ENCODE measurements at places on chromosomes 12 and 14.

- no peak for DNase-seq
These were observed 17.0 kb downstream of the TMEM63C start for GRCh38 chr14:77198561-77198960.

- DNase-seq, result peak; percentile 77
These were observed 37.2 kb upstream of the BDKRB2 start for GRCh38 chr14:96167224-96168148.

DNA sequence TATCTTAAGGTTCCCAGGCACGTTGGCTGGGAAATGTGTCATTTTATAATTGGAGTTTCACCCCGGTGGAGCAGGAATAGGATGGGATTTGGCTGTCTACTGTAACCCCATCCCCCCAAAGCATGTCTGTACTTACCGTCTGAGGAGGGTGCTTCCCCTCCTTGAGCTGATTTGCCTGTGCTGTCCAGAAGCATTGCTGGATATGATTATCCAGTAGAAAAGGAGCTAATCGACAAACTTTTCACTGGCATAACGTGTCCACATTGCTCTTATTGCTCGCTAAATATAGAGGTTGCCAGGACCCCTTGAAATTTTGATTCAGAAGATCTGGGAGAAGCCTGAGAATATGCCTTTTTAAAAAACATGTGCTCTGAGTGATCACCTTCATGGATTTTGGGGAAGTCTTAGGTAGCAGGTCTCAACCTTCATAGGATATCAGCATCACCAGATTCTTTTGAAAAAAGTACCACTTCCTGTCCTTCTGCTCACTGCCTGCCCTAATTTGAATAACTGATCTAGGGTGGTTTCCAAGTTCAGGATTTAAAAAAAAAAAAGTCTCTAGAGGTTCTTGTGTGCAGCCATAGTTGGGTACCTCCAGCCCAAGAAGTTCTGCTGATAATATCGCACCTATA is 80.4 kb upstream of the KCNA1 start:
- DNase-seq, result no peak

- DNase-seq, result no peak
These were observed 41.3 kb upstream of the RNU6-8 start for GRCh38 chr14:32244404-32244803.

DNA sequence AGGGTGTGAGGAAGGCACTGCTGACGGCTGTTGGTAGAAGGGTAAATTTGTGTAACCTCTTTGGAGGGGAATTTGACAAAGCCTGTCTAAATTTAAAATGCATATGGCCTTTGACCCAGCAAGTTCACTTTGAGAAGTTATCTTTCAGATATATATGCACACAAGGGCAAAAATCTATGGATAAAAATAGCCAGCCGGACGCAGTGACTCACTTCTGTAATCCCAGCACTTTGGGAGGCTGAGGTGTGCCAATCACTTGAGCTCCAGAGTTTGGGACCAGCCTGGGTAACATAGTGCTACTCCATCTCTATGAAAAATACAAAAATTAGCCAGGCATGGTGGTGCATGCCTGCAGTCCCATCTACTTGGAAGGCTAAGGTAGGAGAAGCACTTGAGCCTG is 13.4 kb downstream of the UBC start:
- DNase-seq, result no peak

DNA sequence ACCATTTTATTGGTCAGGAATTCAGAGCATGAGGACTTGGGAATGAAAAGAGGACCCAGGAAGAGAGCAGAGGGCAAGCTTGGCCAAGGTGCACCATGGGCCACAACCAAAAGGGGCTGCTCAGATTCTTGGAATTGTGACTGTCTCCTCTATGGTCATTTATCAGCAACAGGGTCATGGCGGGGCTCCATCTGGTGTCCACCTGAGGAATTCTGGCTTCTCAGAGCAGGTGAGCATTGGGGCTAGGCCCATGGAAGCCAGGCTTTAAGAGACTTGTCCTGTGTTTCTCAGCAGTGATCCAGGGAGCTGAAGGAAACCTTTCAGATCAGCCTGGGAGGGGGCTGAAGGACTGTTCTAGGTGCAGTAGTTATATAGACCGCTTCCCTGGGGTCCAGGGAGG is 2.6 kb upstream of the RIN3 start:
- DNase-seq, result no peak

- DNase-seq, result no peak
These were observed 32.9 kb upstream of the IFT81 start for GRCh38 chr12:110091136-110091711.

DNA sequence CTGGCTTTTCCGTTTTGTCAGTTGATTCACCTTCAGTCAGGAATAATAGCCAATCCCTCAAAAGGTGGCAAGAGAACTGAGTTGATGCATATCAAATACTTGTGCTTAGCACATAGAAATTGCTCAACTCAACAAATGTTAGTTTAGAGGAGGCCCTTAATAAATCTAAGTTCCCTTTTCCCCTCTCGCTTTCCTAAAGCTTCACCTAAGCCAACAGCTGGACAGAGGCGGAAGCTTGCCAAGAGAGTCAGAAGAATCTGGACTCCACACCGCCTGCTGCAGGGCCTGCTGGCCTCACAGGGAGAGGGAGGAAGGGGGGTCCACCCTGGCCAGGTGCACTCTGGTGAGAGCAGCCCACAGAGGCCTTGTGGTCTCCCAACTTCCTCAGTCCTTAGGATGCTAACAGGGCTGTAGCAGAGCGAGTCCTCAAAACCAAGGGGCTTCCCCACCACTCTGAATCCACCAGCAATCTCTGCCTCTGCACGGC is 213.1 kb downstream of the CHST11 start:
- DNase-seq, result no peak

DNA sequence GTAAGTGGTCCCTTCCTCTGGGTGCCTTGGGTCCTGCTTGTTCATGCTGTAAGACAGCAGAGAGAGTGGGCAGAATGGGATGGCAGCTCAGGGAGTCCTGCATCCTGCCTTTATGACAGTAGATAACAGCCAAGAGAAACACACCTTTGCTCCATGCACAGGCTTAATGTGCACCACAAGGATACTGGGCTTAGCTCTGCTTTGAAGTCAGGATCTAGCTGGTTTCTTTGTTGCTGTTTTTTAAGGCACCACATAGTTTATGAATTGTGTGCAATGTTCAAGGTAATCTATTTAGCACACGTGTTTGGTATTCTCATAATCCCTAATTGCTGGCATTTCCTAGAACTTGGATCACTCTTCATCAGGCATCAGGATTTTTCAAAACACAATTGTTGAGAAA is 239.5 kb upstream of the DCN start:
- no peak for DNase-seq

- DNase-seq, result no peak
These were observed 29.0 kb downstream of the SLC2A3 start for GRCh38 chr12:7907009-7907408.

GRCh38 chr12:52005218-52005902 is 1.4 kb upstream of the TAMALIN start:
- DNase-seq, result no peak

- DNase-seq, result no peak
These were observed 2.9 kb downstream of the CDKN1B start for GRCh38 chr12:12720052-12720451.

- DNase-seq, result peak; percentile 24
These were observed 455 bp downstream of the ATP6V1D start for GRCh38 chr14:67358924-67359774.

DNA sequence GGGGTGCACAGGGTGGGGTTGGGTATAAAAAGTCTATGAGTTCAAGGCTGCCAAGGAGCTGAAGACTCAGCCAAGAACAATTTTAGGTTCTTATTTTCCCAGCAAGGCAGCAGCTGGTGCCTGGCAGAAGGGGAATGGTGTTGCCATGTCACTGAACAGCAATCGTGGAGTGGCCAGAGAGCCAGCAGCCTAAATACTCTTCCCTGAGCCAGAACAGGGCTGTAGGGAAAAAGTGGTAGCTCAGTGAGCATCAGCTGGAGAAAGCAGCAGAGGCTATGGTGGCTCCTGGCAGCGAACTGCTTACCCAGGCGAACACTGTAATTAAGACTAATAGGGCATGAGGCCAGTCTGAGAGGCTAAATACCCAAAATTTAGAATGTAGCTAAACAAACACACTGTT is 334.9 kb downstream of the RMST start:
- no peak for DNase-seq

- peak; percentile 1 for DNase-seq
These were observed 200.3 kb upstream of the CAND1 start for GRCh38 chr12:67068761-67069450.

DNA sequence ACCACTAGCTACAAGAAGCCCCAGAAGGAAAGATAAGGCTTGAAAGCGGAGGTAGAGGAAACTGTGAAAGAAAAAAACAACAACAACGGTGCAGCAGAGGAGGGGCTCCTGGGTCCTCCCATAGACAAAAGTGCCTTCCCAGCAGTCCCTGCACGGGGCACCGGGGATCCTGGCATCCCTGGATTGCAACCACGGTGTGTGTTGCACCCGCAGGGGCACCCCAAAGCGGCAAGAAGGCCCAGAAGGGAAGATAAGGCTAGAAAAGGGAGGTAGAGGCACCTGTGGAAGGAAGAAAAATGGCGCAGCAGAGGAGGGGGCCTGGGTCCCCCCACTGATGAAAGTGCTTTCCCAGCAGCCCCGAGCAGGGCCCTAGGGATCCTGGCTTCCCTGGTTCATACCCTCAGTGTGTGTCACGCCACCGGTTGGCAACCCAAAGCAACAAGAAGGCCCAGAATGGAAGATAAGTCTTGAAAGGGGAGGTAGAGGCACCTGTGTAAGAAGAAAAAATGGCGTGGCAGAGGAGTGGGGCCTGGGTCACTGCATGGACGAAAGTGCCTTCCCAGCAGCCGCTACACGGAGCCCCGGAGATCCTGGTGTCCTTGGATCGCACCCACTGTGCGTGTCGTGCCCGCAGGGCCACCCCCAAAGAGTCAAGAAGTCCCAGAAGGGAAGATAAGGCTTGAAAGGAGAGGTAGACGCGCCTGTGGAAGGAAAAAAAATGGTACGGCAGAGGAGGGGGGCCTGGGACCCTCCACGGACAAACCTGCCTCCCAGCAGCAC is 281.0 kb downstream of the ALG10 start:
- DNase-seq, result no peak

DNA sequence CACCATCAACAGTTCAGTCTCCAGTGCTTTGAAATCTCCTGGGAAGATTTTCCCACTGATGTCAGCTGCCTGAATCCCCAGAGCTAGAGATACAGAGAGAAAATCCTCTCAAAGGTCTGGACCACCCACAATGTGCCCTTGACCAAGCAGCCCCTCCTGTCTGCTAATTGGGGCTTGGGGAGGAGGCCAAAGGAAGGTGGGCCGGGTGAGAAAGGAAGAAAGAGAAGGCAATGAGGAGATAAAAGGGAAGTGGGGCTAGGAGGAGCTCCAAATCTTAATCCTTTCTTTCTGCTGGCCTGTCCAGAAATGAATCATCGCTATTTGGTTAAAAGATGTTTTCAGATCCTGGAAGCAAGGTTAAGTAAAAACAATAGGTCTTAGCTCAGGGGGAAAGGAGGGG is 322.9 kb downstream of the BCL11B start:
- DNase-seq, result no peak

DNA sequence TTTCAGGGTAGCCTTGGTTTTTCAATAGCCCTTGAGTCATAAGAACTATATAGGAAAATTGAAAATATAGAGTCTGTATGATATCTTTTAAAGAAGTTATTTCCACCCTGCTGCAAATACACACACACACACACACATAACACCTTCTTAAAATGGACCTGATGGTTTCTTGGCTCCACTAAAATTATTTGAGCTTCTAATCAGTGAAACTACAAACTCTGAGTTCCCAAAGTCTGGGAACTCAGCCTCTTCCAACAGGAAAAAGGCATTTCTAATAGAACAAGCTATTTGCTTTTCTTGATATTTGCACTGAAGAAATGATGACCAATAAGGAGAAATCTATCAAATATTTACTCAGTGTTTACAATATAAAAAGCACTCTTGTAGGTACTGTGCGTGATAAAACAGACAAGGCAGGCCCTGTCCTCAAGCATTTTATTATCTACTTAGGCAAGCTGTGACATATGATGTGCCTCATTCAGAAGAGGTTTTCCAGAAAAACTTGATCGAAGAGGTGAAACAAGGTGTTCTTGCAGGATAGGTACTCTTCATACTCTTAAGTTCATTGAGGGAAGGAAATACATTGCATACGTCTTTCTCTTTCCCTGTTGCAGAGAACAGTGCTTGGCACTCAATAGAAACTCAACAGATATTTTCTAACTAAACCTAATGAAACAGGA is 88.6 kb downstream of the MGST1 start:
- no peak for DNase-seq

GRCh38 chr12:122215771-122216170 is 10.1 kb downstream of the DIABLO start:
- DNase-seq, result no peak

DNA sequence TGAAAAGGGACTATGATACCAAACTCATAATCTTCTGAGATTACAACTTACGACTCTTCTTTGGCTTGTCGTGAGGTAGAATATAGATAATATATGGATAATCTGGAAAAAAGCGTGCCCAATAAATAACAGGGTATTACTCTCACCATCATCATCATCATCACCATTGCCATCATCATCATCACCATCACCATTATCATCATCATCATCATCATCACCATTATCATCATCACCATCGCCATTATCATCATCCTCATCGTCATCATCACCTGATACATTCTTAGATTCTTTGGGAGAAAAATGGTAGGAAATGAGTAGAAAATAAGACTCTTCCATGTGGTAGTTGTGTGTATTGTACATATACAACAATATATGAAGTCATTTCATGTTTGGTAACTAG is 259.8 kb downstream of the SYT1 start:
- DNase-seq, result no peak

GRCh38 chr14:67886191-67886590 is 66.6 kb downstream of the RAD51B start:
- DNase-seq, result no peak

- no peak for DNase-seq
These were observed 792 bp upstream of the SLC38A1 start for GRCh38 chr12:46269429-46270241.

DNA sequence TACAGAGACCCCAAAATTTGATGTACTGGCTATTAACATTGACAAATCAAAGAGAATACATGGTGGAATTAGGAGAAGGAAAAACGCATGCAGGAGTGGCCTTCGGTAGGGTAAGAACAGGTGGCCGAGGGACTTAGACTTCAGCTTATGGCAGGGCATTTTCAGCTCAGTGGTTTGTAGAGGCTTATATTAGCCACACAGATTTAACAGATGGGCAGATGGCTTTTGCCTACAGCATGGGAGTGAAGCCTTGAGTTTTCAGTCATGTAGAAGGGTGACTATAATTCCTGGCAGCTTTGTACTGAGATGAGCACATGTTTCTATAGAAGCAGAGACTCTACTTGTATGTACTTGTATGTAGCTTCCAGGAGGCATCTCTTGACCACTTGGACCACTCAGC is 40.9 kb upstream of the PLEKHA5 start:
- DNase-seq, result no peak

DNA sequence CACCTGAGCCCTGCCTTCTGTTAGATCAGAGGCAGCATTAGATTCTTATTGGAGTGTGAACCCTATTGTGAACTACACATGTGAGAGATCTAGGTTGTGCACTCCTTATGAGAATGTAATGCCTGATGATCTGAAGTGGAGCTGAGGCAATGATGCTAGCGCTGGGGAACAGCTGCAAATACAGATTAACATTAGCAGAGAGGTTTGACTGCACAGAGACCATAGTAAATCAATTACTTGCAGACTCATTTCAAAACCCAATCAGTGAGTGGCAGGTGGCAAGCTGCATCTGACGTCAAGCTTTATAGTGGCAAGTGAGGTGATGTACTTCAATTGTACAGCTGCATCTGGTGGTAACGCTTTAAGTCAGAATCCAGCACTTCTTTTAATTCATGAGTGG is 141.6 kb downstream of the GPHN start:
- no peak for DNase-seq

GRCh38 chr12:70936203-70936813 is 15.8 kb upstream of the PTPRR start:
- DNase-seq, result no peak

GRCh38 chr14:104698688-104699425 is 9.4 kb downstream of the INF2 start:
- no peak for DNase-seq
